ENCODE measurements at places on chromosomes 6 and 20.

GRCh38 chr6:96651816-96652215 is 88.9 kb downstream of the FHL5 start:
- DNase-seq = no peak

GRCh38 chr6:160030103-160030502 is 61.2 kb downstream of the IGF2R start:
- DNase-seq = no peak

GRCh38 chr6:53864781-53865180 is 70.0 kb downstream of the LRRC1 start:
- DNase-seq = no peak

- no peak for DNase-seq
Measured at GRCh38 chr20:57491373-57491772, 33.6 kb downstream of the CTCFL start.

Data from PC-9 (cell line).